ENCODE measurements at places on chromosomes 3 and 15. TPM values are rescaled to one million over a fixed set of nuclear protein-coding genes. Genes with fewer than 3 reads are reported as not detected.

Gene GPR156
- total RNA-seq = 0.37 TPM

Gene CATSPER2
- 0.39 TPM for total RNA-seq

Gene IQCF5
- total RNA-seq = not detected

Gene CEP70
- total RNA-seq = 14.3 TPM

Gene USP50
- total RNA-seq = 0.39 TPM

Gene ATP13A4
- under 0.01 TPM for total RNA-seq

Gene SRGAP3
- total RNA-seq = 5.1 TPM

Gene GDPGP1
- total RNA-seq = 7.0 TPM

Gene SKOR1
- total RNA-seq = under 0.01 TPM

Gene ADIPOQ
- total RNA-seq = not detected

Gene TTLL13
- not detected for total RNA-seq

Gene ACP3
- 47.5 TPM for total RNA-seq

Gene NME9
- total RNA-seq = not detected

Gene ZNF501
- total RNA-seq = 4.3 TPM

Gene PAQR9
- 0.20 TPM for total RNA-seq

Gene GOLGA6D
- not detected for total RNA-seq

Gene ARHGEF26
- total RNA-seq = 5.5 TPM

Gene ARPP21
- not detected for total RNA-seq

Gene CTXND1
- not detected for total RNA-seq

Gene LRRN1
- not detected for total RNA-seq

Gene RASGRP1
- not detected for total RNA-seq
